ENCODE measurements at places on chromosomes 4 and X.
A peak's percentile ranks its signal among the peaks of the same experiment; 100 is the strongest.

GRCh38 chrX:133649651-133650050 is 234.4 kb upstream of the GPC4 start:
- DNase-seq = no peak

GRCh38 chrX:74286950-74287740 is 16.8 kb upstream of the ZCCHC13 start:
- DNase-seq = no peak

DNA sequence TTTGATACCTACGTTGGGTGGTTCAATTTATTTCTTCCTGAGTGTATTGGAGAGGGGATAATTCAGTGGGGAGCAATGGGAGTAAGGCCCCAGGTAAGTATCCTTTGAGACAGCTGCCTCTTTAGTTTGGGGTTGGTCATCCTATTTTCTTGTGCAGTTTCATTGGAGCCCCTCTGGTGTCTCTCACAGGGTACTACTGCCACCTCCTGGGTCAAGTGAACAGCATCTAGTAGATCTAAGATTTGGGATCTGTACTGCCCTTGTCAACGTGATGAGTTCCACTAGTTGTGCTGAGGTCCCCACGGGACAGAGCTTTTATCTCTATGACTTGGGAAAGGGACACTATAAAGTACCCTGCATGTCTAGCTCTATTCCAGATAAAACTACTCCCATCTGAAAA is 80.6 kb downstream of the PBDC1 start:
- DNase-seq = peak; percentile 44

GRCh38 chr4:118757761-118758251 is 72.6 kb downstream of the METTL14 start:
- peak; percentile 11 for DNase-seq

DNA sequence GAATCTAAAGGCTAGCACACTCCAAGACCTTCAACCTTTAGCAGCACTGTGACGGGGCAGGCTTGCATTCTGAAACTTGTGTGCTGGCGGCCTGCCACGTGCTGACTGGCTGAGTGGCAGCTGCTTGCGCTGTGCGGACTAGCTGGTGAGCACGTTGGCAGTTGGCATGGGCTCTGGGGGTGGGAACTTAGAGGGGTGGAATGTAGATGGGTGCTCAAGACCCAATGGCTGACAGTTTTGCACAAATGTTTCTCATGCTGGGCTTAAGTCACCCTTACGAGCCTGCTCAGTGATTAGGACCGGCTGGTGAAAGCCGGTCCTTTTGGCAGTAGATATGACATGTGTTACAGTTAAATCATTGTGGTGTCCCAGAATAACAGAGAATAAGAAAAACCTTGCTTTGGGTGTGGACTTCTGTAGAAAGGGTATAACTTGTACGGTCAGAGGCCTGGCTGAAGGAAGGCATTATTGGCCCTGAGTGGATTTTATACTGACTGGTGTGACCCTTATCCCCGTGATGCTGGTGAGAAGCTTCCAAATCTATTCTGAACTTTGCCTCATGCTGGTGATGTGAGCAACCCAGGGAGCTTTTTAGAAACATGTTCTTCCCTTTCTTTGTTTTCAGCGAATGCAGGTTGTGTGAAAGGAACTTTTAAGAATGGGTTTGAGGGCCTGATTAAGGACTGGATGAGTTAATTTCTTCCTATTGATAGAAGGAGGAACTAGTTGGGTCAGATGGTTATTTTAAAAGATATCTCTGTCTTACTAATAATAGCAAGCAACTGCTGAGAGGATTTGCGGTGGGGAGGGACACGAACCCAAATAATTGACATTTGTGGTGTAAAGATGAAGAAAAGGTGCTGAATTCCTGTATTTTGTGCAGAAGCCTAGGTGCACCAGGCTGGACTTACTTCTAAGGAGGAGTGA is 107.4 kb upstream of the SLC4A4 start:
- no peak for DNase-seq

- DNase-seq = no peak
These were observed 271.9 kb downstream of the PABPC4L start for GRCh38 chr4:133929531-133930239.

GRCh38 chrX:110159235-110159634 is 156.3 kb downstream of the TMEM164 start:
- DNase-seq = no peak

- no peak for DNase-seq
These were observed 40.3 kb downstream of the AMMECR1 start for GRCh38 chrX:110277609-110278008.

GRCh38 chrX:130280901-130281300 is 12.2 kb upstream of the ZNF280C start:
- DNase-seq = no peak

- no peak for DNase-seq
These were observed 37.0 kb downstream of the XK start for GRCh38 chrX:37722595-37722994.

GRCh38 chr4:4254199-4254598 is 6.2 kb upstream of the TMEM128 start:
- no peak for DNase-seq

GRCh38 chr4:184361443-184361842 is 112.9 kb downstream of the IRF2 start:
- DNase-seq = no peak

DNA sequence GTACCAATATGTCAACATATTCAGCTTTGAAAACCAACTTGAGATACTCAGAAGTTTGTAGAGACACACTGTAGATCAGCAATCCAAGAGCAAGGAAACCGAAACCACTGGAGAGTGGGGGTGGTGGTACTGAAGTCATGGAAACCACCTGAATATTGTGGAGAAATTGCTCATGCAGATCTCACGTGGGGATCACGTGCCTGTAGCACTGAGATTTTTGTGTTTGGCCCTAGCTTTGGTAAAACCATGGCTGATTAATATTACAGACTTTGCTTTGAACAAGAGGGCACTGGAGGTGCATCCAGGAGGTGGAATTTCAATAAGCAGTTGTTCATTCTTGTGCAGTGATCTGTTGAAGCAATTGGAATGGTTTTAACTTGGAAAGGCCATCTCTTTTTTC is 47.2 kb downstream of the GBA3 start:
- DNase-seq = no peak

DNA sequence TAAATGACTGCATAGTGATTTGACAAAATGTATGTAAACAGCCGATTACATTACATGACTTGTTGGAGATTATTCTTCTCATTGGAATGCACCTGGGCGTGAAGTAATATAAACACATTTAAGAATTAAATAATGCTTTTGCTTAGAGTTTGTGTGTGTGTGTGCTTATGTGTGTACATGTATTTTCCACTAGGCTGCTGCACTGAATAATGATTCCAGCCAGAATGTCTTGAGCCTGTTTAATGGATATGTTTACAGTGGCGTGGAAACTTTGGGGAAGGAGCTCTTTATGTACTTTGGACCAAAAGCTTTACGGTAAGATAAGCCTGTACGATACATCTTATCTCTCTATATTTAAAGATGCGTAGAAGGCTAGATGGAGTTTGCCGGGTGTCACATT is 12.6 kb downstream of the NEIL3 start:
- no peak for DNase-seq

DNA sequence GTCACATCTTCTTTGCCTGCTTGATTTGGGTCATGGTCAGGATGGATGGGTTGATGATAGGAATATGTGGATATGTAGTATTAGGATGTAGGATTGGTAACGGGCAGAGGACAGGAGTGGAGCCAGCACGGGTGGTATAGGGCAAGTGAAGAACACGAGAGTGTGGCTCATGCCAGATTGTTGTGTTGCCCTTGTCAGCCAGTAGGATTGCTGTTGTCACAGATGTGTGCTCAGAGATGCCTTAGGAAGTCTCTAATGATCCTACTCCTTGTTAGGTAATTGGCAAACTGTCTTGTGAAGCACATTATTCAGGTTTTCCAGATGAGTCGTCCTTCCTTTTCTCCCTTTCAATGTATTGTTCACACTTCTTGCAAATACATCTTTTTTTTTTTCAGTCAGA is 5.5 kb downstream of the ATP10D start:
- no peak for DNase-seq

- DNase-seq = peak; percentile 97
These were observed 182.4 kb upstream of the CXXC4 start for GRCh38 chr4:104677116-104677515.

DNA sequence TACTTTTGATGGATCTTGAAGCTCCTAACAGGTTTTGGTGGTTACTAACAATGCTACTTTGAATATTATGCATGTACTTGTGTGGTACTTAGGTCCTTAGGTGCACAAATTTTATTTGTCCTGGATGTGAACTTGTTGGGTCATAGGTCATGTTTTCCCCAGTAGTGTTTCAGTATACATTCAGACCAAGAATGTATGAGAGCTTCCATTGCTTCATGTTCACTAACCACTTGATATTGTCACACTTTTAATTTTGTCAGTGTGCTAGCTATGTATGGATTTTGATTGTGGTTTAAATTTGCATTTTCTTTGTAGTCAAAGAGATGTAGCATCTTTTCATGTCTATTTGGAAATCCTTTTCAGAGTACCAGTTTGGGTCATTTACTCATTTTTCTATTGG is 32.2 kb downstream of the CLCN3 start:
- no peak for DNase-seq

GRCh38 chr4:87109121-87109520 is 111.3 kb downstream of the KLHL8 start:
- no peak for DNase-seq

GRCh38 chr4:100117750-100118149 is 72.5 kb downstream of the DDIT4L start:
- DNase-seq = no peak

GRCh38 chrX:17160975-17161374 is 214.0 kb upstream of the NHS start:
- DNase-seq = peak; percentile 39
